AG04450 (cell line): ENCODE measurements at places on chromosomes 16 and 17.

DNA sequence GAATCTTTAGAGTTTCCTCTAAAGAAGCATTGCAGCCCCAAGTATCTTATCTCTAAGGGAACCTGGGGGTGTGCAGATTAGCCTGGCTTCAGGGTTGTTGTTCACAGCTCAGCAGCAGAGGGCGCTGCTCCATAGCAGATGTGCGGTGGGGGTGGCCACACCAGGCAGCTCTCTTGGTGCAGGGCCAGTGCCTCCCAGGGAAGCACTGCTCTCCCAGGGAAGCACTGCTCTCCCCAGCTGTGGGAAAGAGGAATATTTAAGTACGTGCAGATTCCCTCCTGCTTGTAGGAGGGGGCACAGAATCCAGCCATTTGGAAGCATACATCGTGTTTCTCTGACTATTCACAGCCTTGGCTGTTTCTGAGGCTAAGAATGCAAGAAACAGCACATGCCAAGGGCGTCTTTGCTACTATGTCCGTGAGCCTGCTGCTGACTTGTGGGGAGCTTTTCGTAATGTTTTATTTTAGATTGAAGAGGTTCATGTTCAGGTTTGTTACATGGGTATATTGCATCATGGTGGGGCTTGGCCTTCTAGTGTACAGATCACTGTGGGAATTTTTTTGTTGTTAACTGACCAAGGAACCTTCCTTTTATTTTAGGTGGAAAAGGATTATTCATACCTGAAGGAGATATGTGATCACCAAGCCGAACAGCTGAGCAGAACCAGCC lies 217.8 kb downstream of the SPECC1 start:
- DNase-seq, result peak; percentile 68

GRCh38 chr16:89860747-89861304 lies 12.6 kb upstream of the TCF25 start:
- DNase-seq, result no peak

DNA sequence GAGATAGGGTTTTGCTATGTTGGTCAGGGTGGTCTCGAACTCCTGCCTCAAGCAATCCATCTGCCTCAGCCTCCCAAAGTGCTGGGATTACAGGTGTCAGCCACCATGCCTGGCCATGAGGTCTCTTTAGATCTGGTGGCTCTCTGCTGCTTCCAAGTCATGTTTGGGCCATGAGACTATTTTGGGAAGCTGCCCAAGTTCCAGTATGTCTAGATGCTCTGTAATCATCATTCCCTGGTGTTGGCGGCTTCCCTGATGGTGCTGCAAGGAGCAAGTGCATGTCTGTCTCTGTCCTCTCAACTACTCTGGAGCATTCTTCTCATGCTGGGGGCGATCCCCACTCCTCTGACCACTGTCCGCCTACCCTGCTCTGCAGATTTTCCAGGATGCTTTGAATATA lies 6.4 kb upstream of the ODF4 start:
- no peak for DNase-seq

DNA sequence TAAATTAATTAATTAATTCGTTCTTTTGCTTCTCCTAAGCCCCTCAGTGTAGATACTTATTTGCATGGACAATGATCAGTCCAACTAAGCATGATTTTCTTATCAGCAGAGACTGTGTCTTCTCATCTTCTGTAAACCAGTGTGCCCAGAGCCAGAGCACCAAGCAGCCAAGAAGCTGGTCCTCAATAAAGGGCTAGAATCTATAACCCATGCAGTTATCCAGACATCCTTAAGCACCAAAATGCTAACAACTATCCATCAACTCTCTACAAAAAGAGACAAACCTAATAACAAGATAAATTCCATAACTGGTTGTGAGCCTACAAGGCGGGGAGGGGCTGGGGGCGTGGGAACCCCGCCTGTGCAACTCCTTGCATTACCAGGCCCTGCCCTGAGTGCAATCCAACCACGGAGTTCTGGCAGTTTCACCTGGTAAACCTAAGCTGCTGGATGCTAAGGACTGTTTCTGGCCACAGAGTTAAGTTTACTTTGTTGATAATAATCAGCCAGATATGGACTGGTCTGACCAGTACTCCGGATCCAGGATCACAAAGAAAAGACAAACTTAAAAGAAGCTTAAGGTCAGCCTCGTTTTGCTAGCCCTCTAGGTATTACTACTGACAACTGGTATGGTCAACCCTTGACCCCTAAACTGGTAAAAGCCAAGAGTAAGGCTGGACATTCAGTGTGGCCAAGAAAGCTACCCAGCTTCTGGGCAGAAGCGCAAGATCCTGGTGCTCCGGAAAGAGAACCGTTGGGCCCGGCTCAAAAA lies 51.5 kb downstream of the ZFHX3 start:
- no peak for DNase-seq

GRCh38 chr16:19549673-19550072 lies 5.8 kb upstream of the VPS35L start:
- DNase-seq, result no peak

DNA sequence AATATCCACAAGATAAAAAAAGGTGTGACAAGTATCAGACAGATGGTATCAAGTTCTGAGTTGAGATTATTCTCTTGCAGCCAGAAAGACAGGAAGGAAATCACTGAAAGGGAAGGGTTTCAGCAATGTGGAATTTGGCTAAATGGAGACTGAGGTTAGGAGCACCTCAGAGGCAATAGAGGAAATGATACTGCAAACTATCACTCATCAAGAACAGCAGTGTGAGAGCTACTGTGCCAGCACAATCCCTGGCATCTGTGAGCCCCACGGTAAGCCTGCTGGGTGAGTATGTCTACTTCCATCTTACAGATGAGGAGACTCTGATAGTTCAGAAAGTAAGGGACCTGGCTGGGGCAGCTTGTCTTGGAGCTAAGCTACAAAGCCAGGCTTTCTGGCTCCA lies 162.0 kb downstream of the SALL1 start:
- no peak for DNase-seq

- no peak for DNase-seq
These were observed 7.0 kb upstream of the TMEM92 start for GRCh38 chr17:50267074-50267841.

DNA sequence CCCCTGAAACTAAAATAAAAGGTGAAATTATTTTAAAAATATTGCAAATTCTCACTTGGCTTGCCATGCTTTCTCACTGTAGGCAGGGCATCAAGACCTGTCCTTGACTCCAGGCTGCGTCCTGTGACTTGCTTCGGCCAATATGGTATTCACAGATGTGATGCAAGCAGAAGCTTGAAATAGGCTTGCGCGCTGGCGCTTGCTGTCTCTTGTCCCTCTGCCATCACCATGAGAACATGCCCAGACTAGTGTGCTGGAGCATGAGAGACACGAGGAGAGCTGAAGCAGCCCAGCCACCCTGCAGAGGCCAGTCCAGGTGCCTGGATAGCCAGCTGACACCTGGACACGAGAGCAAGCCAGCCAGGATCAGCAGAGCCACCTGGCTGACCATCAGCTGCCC lies 21.8 kb upstream of the ZKSCAN2 start:
- DNase-seq, result no peak
